ENCODE measurements at places on chromosomes 16 and 17.
A peak's percentile ranks its signal among the peaks of the same experiment; 100 is the strongest.

DNA sequence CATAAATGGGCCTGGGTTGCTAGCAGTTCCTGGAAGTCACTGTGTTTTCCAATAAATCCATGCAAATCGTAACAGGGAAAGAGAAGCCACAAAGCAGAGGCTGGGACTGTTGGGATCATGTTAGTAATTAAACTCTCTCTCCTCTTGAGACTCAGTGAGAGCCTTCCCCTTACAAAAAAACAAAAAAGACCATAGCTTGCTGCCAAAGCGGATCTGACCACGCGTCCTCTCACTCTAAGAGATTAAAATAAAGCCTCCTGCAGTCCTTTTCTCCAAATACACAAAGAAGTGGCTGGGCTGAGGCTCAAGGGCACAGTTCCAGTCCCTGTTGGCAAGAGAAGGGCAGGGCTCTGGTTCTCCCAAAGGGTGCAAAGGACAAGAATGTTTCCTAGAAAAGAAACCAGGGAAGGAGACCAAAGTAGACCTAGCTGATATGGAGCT lies 38.5 kb downstream of the PIGL start:
- no peak for DNase-seq

DNA sequence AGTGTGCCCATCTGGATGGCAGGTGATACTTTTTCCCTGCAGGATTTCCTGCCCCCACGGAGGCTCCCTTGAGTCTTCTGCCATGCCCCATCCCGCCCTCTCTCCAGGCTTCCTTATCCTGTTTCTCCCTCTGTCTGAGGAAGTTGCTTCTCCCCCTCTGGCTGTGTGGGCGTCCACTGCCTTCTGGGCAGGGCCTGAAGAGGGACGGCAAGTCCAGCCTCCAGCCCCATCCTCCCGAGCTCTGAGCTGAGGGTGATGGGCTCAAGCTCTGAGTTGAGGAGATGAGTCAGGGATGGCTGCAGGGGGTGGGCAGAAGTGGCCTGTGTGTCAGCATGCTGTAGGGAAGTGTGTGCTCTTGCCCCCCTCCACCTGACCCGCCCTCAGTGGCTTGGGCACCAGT lies 14.2 kb upstream of the RAP1GAP2 start:
- no peak for DNase-seq

- no peak for DNase-seq
Measured at GRCh38 chr17:34434052-34434451, 71.0 kb upstream of the CCL1 start.

- DNase-seq: no peak
Measured at GRCh38 chr16:977081-977701, 4.4 kb upstream of the SOX8 start.

DNA sequence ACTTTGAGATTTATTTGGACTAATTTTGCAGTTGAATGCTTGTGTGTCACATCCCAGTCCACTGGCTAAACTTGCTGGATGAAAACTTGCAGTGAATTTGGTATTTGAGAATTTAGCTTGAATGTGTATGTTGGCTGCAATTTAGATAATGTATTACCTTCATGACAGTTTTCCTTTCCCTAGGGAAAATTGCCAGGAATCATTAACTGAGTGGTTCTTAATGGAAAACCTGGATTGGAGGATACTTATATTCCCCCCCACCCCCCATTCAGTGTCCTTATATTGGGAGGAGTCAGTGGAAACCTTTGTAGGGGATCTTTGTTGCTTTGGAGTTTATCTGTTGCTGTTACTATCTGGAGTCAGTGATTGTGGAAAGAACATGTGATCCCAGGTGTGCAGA lies 67.6 kb downstream of the KPNA2 start:
- DNase-seq: no peak

GRCh38 chr16:31807086-31807485 lies 66.5 kb upstream of the ZNF267 start:
- no peak for DNase-seq

GRCh38 chr16:53515259-53515658 lies 12.2 kb upstream of the AKTIP start:
- no peak for DNase-seq

DNA sequence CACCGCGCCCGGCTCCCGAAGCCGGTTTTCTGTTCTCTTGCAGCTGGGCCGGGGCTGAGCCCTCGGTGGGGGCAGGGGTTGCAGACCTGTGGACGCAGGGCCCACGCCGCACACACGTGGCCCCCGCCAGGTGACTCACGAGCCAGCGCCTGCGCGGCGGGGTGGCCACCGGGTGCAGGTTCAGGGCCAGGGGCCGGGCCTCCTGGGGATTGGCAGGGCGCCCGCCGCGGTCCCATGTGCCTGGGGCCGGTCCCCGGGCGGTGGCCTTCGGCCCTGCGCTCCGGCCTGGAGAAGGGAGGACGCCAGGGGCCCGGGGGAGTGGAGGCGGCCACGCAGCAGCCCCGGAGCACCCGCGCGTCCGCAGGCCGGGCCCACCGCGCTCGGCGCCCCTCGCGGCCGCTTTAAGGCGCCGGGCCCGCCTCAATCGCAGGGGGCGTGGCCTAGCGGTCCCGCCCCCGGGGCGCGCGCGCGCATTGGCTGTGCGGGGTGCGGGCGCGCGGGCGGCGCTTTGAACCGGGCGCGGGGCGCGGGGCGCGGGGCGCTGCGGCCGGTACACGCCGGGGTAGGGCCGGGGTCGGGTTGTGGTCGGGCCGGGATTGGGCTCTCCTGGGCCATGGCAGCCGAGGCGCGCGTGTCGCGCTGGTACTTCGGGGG lies at the start of gene SLC25A10:
SLC25A10 (plus strand) TSS at position 471 of the 654 bp plus-strand sequence; CDS start at position 614, 143 bp downstream.
- DNase-seq: peak; percentile 74

DNA sequence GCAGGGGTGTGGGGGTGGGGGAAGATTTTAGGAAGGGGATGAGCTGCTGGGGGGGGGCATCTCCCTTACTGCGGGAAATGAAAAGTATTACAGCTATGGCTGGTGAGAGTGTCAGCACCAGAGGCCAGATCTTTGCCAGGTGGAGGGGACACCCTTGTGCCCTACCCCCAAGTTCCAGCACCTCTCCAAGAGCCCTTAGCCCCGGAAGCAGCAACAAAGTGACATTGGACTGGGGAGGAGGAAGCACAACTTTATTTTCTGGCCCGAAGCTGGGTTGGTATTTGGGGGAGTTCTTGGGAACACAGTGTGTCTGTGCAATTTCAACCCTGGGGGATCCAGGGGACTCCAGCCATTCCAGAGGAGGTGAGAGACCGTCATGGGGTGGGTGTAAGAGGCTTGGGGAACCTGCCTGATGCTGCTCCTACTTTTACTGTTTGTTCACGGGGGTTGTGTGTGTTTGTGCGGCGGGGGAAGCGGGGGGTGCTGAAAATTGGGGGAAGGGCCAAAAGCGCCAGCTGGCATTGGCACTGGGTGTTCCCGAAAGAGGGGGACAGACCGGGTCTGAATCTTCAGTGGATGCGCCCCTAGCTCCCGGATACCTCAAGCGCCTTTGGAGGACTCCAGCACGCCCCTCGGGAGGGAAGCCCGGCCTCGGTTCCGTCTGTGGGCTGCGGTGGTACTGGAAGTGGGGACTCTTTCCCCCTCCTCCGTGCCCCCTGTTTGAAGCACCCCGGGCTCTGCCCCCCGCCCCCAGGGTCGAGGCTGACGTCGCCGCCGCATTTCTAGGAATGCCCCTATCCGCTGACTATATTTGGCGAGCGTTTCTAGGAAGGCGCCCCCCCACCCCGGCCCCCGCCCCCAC lies 230.3 kb downstream of the MRTFB start:
- DNase-seq: no peak

- DNase-seq: no peak
Measured at GRCh38 chr17:38459567-38459966, 31.3 kb downstream of the ARHGAP23 start.

GRCh38 chr17:56710986-56711385 lies 117.5 kb downstream of the NOG start:
- DNase-seq: no peak

DNA sequence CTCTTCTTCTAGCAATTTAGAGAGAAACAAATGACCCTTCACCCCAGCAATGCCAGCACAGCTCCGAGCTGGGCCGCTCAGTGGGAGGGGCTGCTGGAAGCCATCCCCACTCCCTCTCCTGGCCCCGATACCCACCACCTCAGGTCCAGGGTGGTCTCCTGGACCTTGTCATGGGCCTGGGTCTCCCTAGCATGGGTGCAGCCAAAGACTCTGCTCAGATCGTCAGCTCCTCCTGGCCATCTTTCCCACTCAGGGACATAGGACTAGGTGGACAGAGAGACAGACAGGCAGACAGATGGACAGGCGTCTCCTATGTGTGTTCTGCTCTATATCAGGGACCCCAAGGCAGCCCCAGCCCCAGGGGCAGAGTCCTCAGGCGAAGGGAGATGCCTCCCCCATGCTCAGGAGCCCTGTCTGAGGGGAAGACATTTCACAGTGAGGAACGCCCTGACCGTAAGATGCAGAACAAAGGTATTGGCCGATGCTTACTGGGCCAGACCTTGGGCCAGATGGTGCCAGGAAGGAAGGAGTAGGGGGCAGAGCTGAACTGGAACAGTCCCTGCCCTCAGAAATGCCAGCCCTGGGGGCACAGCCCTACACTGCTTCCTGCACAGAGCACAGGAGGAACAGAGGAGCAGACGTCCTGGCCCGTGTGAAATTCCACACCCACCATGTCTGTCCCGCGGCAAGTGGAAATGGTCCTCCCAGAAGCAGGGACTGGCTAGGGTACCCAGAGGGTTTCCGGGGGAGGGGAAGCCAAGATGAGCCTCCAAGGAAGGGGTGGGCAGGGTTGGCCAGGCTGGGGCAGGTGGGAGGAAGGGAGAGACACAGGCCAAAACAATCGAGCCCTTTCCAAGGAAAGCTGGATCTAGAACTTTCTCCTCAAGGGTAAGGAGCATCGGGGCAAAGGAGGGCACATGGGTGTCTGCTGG lies 13.0 kb downstream of the PITPNM3 start:
- DNase-seq: no peak

- no peak for DNase-seq
Measured at GRCh38 chr16:69532641-69533455, 32.9 kb upstream of the NFAT5 start.

- no peak for DNase-seq
Measured at GRCh38 chr16:81669473-81670350, 109.4 kb upstream of the PLCG2 start.

DNA sequence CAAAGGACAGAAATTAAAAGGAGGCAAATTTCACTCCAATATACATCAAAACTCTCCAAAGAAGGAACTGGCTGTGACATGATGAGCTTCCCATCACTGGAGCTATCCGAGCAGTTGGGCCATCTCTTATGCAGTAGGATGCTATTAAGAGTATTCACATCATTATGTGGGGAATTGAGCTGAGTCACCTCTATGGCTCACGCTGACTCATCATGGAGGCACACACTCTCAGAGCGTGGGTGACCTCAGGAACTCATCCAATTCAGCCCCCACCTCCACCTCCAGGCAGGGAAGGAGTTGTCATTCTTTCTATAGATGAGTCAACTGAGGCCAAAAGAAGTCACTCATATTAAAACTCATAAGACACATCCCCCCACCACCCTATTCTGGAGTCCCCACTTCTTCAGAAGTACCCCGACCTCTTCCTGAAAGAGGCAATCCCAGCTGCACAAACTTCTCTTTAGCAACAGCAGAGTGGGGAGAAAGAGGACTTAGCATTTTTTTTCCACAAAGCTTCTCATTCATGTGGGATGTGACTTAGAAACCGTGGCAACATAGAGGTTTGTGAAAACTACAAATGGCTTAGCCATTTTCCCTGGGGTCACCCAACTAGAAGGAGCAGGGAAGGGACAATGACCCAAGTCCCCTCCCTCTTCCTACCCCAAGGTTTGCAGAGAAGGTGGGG lies 32.5 kb downstream of the ABCC12 start:
- no peak for DNase-seq

DNA sequence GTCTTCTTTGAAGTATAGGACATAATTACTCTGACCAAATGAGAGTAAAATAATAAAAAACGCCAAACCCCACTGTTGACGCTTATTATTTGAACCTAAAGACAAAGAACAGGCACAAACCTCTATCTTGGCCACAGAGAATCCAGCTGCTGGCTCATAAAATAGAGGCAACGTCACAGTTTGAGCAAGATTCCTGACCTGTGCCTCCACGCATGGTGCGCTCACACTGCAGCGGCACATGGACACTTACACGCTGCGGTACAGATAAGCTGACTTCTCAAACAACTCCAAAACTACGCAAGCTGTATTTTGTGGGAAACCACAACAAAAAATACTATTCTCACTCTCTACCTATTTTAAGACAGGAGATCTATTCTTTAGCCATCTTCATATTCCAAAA lies 38.8 kb upstream of the TRAP1 start:
- no peak for DNase-seq

DNA sequence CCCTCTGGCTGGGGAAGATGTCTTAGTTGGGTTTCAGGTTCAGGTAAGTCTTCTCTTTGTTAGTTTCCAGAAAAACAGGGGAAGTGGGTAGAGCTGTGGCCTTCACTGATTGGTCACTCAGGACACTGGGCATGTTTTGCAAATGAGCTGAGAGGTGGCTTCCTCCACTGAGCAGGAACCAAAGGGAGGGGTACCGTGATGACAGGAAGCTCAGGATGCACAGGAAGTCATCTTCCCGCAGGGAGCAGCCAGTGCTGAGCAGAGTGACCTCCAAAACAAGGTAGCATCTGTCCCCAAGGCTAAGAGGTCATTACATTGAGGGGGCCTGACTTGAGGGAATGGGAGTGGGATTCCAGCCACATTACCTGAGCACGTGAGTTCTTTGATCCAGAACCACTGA lies 5.6 kb downstream of the NT5C start:
- DNase-seq: no peak

DNA sequence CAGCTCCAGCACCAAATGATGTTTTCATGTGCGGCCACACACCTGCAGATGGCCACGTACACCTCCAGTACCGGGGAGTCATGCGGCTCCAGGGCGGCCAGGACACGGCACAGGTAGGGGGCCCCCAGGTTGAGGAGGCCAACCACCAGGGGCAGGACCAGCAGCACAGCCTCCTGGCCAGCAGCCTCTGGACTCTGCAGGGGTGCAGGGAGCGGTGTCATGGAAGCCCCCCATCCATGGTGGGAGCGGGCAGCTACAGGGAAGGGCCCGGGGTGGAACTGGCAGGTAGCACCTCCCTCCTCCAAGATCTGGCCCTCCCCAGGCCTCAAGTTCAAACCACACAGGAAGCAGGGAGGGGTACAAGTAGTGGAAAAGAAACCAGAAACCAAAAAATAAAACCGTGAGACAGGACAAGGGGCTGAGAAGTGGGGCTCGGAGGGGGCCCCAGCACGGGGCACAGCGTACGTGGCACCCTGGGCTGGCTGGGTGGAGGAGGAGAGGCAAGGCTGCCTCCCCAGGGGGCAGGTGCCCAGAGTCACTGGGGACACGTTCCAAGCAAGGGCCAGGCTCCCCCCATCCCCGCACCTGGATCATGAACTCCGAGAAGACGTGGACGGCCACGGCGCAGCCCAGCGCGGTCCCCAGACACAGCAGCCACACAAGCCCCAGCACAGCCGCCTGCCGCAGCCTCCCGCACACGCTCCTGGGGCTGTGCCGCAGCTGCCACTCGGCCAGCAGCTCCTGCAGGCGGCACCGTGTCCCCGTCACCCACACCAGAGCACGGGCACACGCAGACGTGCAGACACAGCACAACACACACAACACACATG lies 7.4 kb downstream of the TMC6 start:
- peak; percentile 79 for DNase-seq

GRCh38 chr17:66675273-66675990 lies 159.5 kb upstream of the CACNG5 start:
- no peak for DNase-seq

All from central memory CD4-positive, alpha-beta T cell (primary cell).